ENCODE measurements at places on chromosomes 1 and 21.

DNA sequence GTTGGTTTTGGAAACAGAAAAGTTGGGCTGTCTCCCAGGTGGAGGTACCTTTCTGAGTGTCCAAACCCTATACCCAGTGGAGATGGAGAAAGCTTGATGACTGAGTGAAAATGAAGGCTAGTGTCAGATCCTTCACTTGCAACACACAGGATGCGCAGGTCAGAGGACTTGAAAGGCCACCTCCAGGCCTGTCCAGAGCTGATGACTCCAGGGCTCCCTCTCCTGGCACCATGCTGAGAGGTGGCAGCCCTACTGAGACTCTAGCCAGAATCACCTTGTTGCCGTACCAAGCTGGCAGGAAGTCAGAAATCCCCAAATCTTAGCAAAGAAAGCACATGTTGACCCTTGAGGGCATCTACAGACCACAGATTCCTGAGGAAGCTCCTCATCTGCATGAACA lies 16.4 kb downstream of the KNCN start:
- no peak for DNase-seq

DNA sequence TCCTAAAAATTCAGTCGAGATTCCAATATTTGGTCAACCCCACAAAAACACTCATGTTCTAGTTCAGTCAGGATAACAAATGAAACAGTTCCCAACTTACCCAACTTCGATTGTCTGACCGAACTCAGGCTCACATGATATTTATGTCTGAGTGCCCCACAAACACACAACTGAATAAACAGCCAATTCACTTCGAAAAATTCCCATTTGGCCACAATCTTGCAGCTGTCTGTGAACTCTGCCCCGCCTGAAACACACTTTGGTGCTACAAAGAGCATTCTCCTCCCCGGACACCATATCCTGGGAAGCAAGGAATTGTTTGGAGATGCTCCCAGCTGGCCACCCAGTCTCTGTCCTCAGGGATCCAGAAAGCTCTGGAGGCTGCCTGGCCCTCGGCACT lies 52.9 kb upstream of the SIM2 start:
- DNase-seq = no peak

DNA sequence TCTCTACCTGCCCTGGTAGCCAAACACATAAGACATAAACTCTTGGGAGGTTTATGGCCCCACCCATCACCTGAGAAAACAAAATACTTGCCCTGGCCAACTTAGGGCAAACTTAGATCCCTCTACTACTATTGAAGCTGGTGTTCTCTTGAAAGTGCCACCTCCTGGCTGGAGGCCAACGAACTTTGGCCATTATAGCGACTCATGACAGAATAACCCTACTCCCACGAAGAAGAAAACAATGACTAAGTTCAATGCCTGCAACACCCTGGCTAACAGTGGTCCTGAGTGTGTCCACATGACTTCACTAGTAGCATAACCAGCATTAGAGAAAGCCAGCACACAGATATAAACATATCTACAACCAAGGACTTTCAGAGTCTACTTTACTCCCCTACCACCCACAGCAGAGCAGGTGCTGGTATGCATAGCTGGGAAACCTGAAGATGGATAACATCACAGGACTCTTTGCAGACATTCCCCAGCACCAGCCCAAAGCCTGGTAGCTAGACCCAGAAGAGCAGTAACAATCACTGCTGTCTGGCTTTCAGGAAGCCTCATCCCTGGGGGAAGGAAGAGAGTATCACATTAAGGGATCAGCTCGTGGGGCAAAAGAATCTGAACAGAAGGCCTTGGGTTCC lies 81.0 kb downstream of the SLC30A10 start:
- DNase-seq = no peak

DNA sequence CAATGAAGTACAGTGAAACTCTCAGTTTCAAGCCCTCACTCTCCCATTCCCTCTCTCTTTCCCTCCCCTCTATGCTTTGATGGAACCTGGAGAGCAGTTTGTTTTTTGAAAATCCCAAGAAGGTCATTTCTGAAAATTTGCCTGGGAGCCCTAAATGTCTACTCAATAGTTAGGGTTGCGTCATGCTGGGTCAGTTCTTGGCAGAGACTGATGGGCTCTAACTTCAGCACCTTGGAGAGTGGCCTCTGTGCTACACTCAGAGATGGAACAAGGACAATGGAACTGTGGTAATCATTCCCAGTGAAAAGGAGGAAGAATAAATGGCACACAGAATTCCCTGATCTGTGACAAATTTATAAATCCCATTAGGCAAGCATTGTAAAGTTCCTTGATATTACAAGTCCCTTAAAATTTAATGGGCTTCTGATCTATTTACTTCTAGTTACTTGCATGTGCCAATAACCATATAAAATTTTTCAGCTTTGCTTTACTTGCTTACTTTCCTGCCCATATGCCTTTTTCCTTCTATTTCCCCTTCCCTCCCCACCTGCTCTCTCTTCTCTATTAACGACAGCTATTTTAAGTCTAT lies 182.9 kb upstream of the KCND3 start:
- DNase-seq = no peak

DNA sequence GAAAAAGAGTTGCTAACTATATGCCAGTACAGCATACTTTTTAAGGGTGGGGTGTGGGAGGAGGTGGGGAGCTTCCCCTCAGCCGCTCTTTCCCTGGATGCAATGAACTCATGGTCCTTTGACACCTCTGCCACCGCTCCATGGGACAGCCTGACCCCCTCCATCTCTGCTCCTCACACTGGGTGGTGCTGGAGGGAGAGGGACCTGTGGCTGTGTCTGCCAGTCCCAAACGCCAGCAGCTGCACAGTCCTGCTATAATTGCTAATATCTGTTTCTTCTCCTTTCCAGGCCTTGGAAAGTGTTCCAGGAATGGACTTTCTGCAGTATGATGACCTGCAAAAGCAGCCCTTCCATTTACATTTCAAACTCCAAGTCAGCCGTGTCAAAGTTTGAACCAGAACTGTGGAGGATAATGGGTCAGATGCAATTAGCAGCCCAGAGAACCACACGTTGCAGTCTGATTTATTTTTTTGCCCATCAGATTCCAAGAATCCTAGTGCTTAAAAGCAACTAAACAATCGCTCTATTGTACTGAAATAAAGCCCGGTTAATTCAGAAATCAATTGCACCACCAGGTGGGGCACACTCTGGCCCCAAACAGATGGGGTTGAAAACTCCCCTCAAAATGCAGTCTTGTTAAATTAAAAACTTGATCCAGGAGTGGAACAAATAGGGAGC lies 160.7 kb upstream of the LMO4 start:
- no peak for DNase-seq

GRCh38 chr1:234647245-234647644 lies 37.3 kb upstream of the IRF2BP2 start:
- no peak for DNase-seq

- no peak for DNase-seq
Measured at GRCh38 chr1:168960595-168960994, 145.9 kb upstream of the ATP1B1 start.

DNA sequence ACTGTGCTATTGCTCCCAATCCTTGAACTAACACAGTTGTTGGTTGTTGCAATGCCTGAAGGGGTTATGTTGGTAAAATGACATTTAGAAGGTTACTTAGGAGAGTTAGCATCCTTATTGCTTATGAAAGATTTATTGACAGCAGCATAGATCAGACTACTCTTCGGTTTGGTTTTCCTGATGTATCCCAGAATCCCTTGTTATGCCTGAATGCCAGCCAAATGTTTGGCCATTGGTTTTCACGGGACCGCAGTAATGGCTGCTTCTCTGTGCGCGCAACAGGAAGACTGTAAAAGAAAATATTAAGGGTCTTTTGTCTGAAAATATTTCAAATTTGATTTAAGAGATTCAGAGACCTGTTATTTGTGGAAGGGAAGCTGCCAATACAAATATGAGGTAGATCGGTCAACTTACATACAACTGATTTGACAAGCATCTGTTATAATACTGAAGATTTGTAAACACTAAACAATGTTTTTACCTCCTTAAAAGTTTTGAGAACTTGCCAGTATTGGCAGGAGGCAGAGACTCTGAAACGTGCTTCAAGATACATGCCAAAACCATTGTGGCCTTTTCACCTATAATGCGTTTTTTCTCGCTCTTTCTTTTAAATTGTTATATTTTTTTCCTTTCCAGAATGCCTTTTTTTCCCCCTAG lies 8.3 kb downstream of the NFIA start:
- DNase-seq = no peak

DNA sequence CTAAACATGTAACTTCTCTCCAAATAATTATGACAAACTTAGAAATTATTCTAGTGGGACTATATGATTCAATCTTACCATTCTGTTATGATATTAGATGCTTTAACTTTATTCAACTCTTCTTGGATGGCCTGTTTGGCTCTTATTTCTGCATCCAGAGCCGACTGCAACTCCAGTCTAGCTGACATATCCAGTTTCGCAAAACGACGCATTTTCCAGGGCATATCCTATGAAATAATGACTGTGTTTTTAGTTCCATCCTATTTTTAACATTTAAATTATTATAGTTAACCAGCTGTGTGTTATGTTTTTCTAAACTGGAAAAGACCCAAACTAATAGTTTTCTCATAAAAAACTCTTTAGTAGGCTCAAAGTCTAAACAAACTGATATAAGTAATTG lies 133.7 kb downstream of the COQ8A start:
- DNase-seq = no peak

- DNase-seq = no peak
Measured at GRCh38 chr1:115188680-115189395, 99.5 kb upstream of the TSPAN2 start.

DNA sequence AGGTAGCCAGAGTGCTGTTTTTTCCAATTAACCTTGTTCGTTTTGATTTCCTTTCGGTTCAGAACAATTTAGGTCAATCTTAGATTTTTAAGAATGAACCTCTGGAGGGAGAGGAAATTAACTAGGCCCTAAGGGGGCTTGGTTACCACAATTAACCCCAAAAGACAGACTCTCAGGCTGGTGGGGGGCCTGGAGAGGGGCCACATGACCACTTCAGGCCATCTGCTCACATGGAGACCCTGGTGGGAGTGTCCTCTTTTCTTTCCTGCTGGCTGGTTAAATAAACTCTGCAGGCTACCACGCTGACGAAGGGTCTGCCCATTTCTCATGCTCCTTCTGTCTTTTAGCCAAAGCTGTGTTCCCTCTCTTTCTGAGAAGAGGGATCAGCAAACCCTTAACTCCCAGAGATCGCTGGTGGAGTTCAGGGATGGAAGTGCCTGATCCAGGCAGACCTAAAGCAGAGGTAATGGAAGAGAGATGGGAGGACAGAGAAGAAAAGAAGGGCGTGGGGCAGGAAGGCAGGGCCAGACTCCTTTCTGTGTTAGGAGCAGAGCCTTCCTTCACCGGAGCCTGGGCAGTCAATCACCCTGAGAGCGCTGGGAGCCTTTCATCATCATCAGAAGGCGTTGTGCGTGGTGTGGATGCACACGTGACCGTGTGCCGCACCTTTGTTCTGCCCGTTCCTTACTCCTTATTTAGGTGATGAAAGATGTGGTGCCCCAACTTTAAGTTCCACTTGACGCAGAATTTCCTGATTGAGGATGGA lies 58.5 kb downstream of the KIF26B start:
- peak; percentile 42 for DNase-seq

DNA sequence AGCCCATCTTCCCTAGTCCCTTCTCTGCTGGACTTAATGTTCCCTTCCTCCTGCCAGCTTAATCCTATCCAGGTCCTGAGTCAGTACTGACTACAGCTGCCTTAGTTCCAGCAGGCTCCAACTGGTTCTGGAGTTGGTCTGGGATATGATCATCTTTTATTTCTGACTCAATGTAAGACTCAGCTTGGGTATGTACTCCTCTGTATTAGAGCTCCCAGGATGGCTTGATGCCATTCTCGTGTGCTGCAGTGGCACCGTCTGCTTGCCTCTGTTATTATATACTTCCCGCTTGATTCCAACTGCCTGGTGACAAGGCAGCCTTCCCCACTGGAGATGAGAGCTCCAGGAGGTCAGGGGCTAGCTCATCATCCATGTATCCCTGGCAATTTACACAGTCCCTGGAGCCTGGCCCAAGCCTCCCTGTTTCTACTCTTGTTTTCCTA lies 164.4 kb upstream of the DPT start:
- DNase-seq = no peak
